NCI-H187 (cell line): ENCODE measurements at places on chromosomes 4 and X.

- DNase-seq: no peak
Measured at GRCh38 chr4:92307181-92307580, 3.4 kb downstream of the GRID2 start.

- no peak for DNase-seq
Measured at GRCh38 chrX:120446498-120446897, 22.6 kb downstream of the LAMP2 start.

GRCh38 chr4:44629280-44629866 lies 22.1 kb downstream of the YIPF7 start:
- DNase-seq: no peak

DNA sequence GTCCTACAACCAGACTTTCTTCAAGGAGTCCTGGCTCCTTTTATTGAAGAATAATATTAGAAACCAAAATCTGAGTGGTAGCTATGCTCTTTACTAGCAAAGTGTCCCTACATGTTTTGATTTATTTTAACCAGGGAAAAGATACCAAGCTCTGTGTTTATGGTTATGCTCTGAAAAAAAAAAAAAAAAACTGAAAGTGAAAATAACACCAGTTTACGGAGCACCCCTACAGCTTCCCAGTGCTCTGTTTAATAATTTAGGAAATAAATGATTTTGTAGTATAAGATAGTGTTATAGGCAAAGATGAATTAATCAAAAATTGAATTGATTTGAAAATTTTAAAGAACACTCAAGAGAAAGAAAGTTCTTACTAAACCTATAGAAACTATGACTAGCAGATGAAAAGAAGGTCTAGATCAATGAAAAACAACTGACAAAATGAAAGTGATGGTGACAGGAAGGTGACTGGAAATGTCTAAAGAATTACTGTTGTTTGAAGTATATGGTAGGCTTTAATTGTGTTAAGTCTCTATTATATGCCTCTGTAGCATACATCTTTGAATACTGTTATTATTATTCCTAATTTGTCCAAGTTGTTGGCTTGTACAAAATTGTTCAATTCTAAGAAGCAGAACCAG lies 1698.4 kb upstream of the PCDH10 start:
- no peak for DNase-seq

- DNase-seq: no peak
Measured at GRCh38 chrX:53073115-53073586, 9.0 kb upstream of the TSPYL2 start.

GRCh38 chr4:18754180-18754579 lies 732.6 kb upstream of the LCORL start:
- no peak for DNase-seq

- no peak for DNase-seq
Measured at GRCh38 chr4:32142075-32142474, 1421.9 kb downstream of the PCDH7 start.

GRCh38 chr4:16772366-16772850 lies 126.0 kb downstream of the LDB2 start:
- DNase-seq: no peak

GRCh38 chr4:179692222-179692621 lies 2250.0 kb upstream of the AGA start:
- no peak for DNase-seq

- DNase-seq: no peak
Measured at GRCh38 chr4:147220833-147221232, 260.1 kb upstream of the EDNRA start.

- no peak for DNase-seq
Measured at GRCh38 chr4:6446538-6447451, 25.6 kb downstream of the PPP2R2C start.

- DNase-seq: peak; percentile 7
Measured at GRCh38 chrX:9312922-9313867, 151.7 kb upstream of the TBL1X start.

- DNase-seq: no peak
Measured at GRCh38 chrX:31334997-31335396, 263.2 kb upstream of the FTHL17 start.

- DNase-seq: no peak
Measured at GRCh38 chr4:111405989-111406388, 739.3 kb upstream of the FAM241A start.

GRCh38 chrX:110847334-110847733 lies 51.7 kb upstream of the CHRDL1 start:
- peak; percentile 11 for DNase-seq

- no peak for DNase-seq
Measured at GRCh38 chr4:85475631-85476233, 782 bp downstream of the ARHGAP24 start.

- DNase-seq: no peak
Measured at GRCh38 chrX:80812176-80812575, 2.5 kb upstream of the BRWD3 start.

DNA sequence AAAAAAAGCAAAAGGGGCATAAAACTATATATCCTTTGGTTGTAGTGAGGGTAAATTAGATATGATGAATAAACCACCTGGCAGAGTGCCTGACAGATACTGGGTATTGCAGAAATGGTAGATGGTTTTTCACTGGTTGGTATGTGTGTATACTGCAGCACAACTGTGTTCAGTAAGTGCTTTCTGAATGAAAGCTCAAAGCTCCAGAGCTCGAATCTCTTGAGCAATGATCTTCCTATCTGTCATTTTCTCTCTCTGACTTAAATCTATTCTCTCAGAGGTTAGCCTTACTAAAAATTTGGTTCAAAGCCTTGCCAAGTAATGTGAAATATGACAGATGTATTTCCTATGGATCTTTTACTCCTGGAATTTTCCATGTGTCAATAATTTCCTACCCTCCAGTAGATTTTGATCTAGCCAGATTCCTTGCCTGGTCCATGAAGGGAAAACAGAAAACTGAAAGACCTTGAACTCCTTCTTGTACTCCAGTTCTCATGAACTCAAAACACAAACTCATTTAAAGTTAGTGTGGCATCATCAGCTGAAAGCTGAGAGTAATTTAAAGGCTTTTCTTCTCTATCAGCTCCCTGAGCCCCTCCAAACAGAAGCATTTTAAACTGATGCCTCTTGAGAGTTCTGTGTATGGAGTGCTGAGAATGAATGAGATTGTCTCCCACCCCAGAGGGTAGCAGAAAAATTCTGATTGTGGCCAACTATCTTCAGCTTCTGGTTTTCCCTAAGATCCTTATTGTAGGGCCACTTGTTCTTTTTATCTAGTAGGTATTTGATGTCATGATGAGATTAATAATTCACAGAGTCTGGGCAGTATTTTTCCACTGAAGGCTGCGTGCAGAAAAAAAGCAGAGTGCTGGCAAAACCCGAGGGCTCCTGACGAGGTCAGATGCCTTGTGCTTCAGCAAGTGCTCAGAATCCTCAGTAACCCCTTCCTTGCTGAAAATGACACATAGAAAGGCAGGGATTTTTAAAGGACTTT lies 363.4 kb upstream of the BOD1L1 start:
- no peak for DNase-seq

DNA sequence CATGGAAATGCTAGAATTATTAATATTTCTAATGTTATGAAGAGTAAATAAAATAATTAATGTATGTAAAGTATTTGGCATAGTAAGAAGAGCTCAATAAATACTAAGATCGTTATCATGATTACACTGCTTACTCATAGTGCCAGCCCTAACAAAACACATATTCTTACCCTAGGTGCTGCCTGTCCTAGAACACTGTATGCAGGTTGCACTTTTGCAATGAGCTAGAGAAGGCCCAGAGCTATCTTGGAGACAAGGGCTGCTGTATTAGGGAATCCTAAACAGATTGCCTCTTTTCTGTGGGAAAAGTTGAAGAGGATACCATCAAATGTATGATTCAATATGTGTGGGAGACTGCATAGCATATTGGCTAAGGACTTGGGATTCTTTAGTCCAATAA lies 48.0 kb upstream of the TMEM164 start:
- no peak for DNase-seq

GRCh38 chr4:148730766-148731165 lies 288.6 kb upstream of the NR3C2 start:
- no peak for DNase-seq

GRCh38 chr4:123191728-123192127 lies 204.9 kb upstream of the SPRY1 start:
- DNase-seq: no peak

DNA sequence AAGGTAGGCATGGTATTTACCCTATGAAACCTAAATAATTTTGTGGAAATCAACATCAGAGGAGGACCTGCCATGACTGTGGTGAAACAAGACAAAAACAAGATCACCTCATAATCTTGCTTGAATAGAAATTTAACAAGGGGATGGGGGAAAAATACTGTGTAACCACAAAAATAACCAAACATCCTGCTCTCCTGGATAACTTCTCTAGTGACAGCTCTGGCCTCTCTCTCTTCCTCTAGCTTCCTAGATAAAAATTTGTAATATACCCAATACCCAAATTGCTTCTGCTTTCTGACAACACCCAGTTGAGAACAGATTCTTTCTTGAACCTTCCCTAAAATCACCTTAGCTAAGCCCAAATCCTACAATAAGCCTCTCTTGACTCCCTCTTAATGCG lies 11.9 kb upstream of the TIGD2 start:
- DNase-seq: no peak
